ENCODE measurements at places on chromosomes 4 and X.

- H3K4me3 ChIP-seq: no peak overlapping the region
These were observed 688.4 kb downstream of the CCSER1 start for GRCh38 chr4:90815569-90815968.

DNA sequence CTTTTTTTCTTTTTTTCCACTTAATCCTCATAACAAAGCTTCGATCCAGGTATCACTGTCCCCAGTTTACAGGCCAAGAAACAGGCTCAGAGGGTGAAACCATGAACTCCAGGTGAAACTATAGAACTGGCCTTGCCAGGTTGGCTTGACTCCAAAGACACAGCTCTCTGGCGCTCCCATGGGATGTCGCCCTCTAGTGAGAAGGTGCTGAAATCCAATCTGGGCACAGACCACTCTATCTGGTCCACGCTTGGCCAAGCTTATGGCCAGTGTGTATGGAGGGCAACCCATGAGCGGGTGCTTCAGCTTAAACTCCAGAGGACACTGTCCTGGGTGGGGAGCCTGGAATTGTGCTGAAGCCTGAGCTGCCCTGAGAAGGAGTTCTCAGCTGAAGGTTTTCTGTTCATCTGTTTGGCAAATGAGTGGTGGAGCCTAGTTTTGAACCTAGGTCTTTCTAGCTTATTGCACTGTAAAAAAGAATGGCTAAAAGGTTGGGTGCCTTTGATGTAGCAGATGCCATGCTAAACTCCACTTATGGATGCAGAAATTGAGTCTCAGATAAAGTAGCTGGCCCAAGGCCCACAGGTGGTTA lies 70.5 kb downstream of the SEL1L3 start:
- H3K27ac ChIP-seq: peak overlapping the region; percentile 59
- no peak overlapping the region for H3K4me3 ChIP-seq
- H3K4me1 ChIP-seq: peaks cover 10% of the 10 kb centered on the region

GRCh38 chrX:20654596-20655106 lies 387.9 kb upstream of the RPS6KA3 start:
- H3K36me3 ChIP-seq: no peaks in the 10 kb centered on the region
- H3K4me1 ChIP-seq: no peaks in the 10 kb centered on the region
- no peak overlapping the region for H3K4me3 ChIP-seq
- no peak for DNase-seq
- no peaks in the 10 kb centered on the region for H3K27me3 ChIP-seq

GRCh38 chr4:124092541-124092984 lies 620.0 kb downstream of the ANKRD50 start:
- H3K4me3 ChIP-seq: no peak overlapping the region
- H3K27ac ChIP-seq: no peak overlapping the region
- H3K4me1 ChIP-seq: no peaks in the 10 kb centered on the region
- no peak for DNase-seq
- no peaks in the 10 kb centered on the region for H3K27me3 ChIP-seq

DNA sequence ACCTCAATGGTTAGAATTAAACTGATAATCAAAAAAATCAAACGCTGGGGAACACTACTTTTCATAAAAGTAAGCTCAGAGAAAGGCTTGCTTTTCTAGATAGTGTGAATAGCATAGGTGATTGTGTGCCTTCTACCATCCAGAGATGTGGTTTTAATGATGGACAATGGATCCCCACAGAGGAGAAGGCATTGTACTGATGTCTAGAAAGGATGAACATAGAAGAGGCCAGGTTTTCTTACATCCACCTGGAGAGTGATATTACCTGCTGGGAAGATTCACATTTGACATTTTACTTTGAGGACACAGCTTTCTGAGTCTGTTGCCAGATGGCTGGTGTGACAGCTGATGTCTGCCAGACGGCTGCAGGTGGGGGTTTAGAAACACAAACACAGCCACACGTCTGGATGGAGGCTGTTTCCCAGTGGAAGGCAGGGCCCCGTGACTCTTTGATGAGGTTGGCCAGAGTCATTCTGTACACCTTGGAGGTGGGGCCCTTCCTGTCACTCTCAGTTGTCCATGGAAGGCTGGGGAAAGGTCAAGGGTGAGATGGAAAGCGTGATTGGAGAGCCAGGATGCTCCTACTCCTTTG lies 114.4 kb downstream of the PSAPL1 start:
- no peak for DNase-seq
- no peak overlapping the region for H3K27ac ChIP-seq
- H3K36me3 ChIP-seq: no peaks in the 10 kb centered on the region

- peaks cover 18% of the 10 kb centered on the region for H3K4me1 ChIP-seq
- peak overlapping the region; percentile 43 for H3K27ac ChIP-seq
- no peaks in the 10 kb centered on the region for H3K27me3 ChIP-seq
These were observed 96.1 kb downstream of the PHKA2 start for GRCh38 chrX:18887825-18888212.

GRCh38 chr4:89319756-89320155 lies 12.2 kb upstream of the GPRIN3 start:
- H3K36me3 ChIP-seq: no peaks in the 10 kb centered on the region
- peaks cover 49% of the 10 kb centered on the region for H3K4me1 ChIP-seq
- peaks cover 4% of the 10 kb centered on the region for H3K27me3 ChIP-seq
- no peak for DNase-seq
- no peak overlapping the region for H3K27ac ChIP-seq

GRCh38 chr4:7206911-7207567 lies 14.7 kb downstream of the SORCS2 start:
- no peaks in the 10 kb centered on the region for H3K36me3 ChIP-seq
- no peak for DNase-seq
- H3K27ac ChIP-seq: no peak overlapping the region
- no peaks in the 10 kb centered on the region for H3K4me1 ChIP-seq
- no peak overlapping the region for H3K4me3 ChIP-seq

- H3K27me3 ChIP-seq: peaks cover 8% of the 10 kb centered on the region
- no peak overlapping the region for H3K4me3 ChIP-seq
- no peak for DNase-seq
- no peak overlapping the region for H3K27ac ChIP-seq
- H3K4me1 ChIP-seq: no peaks in the 10 kb centered on the region
These were observed 46.7 kb downstream of the C4orf46 start for GRCh38 chr4:158624889-158625478.

GRCh38 chr4:40881096-40881495 lies 131.3 kb downstream of the NSUN7 start:
- no peak overlapping the region for H3K27ac ChIP-seq
- H3K36me3 ChIP-seq: no peaks in the 10 kb centered on the region
- DNase-seq: no peak
- H3K4me1 ChIP-seq: no peaks in the 10 kb centered on the region
- peaks cover 52% of the 10 kb centered on the region for H3K27me3 ChIP-seq

DNA sequence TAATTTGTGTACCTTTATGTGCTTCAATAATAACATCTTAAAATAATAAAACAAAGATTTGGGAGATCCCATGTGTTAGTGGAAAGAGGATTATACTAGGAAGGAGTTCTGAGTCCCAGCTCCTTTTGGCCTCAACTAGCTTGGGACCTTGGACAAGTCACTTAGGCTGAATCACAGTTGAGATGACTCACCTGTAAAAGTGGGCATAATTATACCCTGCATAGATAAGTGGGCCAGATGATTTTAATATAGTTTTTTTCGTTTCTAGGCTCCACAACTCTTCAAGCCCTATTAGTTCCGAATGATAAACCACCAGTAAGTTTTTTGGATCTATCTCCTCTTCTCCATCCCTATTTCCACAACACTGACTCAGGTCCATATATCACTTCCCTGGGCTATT lies 131.8 kb downstream of the ENOX2 start:
- H3K27ac ChIP-seq: no peak overlapping the region
- no peak for DNase-seq
- H3K4me3 ChIP-seq: no peak overlapping the region
- H3K36me3 ChIP-seq: peaks cover 5% of the 10 kb centered on the region

GRCh38 chrX:153684467-153685155 lies 3.1 kb upstream of the SLC6A8 start:
- H3K27ac ChIP-seq: no peak overlapping the region
- DNase-seq: no peak
- no peaks in the 10 kb centered on the region for H3K36me3 ChIP-seq
- H3K27me3 ChIP-seq: peaks cover 22% of the 10 kb centered on the region
- H3K4me1 ChIP-seq: peaks cover 11% of the 10 kb centered on the region

GRCh38 chrX:119698845-119699244 lies 5.9 kb upstream of the SEPTIN6 start:
- no peak overlapping the region for H3K27ac ChIP-seq
- DNase-seq: no peak
- no peak overlapping the region for H3K4me3 ChIP-seq
- H3K36me3 ChIP-seq: no peaks in the 10 kb centered on the region
- no peaks in the 10 kb centered on the region for H3K27me3 ChIP-seq

- H3K27ac ChIP-seq: peak overlapping the region; percentile 44
- H3K4me1 ChIP-seq: peaks cover 45% of the 10 kb centered on the region
- H3K36me3 ChIP-seq: no peaks in the 10 kb centered on the region
- H3K4me3 ChIP-seq: peak overlapping the region; percentile 88
These were observed 1.0 kb downstream of the FAT4 start for GRCh38 chr4:125315576-125316400.

DNA sequence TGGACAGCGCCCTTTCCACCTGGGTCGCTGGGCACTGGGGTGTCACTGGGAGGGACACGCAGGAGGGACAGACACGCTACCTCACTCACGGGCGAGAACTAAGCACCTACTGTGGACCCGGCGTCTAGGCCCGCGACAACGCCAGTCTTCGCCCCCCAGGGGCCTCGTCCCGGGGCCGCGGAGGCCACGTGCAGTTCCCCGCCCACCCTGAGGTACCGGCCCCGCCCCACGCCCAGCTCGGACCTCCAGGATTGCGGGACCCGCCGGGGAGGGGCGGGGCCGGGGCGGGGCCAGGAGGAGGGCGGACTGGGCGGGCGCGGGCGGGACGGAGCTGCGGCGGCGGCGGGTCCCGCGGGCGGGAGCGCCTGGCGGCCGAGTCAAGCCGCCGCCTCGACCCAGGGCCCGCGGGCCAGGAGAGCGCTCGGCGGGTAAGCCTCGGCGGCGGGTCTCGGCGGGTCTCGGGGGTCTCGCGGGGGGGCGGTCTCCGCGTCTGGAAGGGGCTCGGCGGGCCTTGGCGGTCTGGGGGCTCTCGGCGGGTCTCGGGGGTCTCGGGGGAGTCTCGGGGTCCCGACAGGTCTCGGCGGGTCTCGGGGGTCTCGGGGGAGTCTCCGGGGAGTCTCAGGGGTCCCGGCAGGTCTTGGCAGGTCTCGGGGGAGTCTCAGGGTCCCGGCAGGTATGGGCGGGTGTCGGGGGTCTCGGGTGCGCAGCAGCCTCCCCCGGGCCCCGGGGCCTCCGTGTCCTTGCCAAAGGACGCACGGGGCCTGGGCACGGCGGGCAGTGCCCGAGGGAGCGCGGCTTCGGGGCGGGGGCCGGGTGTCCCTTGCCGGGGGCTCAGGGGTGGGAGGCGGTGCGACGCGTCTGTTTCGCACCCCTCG lies at the start of gene SH3BP2:
Gene SH3BP2, plus strand, starts transcription at position 375 of the 875 bp plus-strand sequence. CDS start 27,533 bp downstream, outside the sequence.
- peaks cover 4% of the 10 kb centered on the region for H3K36me3 ChIP-seq
- no peak for DNase-seq
- H3K27ac ChIP-seq: peak within 1 kb of the TSS; percentile 87
- H3K4me1 ChIP-seq: peaks cover 93% of the 10 kb centered on the region
- H3K4me3 ChIP-seq: peak within 1 kb of the TSS; percentile 88

DNA sequence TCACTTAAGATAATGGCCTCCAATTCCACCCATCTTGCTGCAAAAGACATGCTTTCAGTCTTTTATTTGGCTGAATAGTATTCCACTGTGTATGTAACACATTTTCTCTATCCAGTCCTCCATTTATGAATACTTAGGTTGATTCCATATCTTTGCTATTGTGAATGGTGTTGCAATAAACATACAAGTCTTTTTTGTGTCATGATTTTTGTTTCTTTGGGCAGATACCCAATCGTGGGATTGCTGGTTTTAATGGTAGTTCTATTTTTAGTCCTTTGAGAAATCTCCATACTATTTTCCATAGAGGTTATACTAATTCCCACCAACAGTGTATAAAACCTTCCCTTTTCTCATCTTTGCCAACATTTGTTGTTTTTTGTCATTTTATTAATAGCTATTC lies 180.9 kb downstream of the SMIM20 start:
- H3K4me1 ChIP-seq: peaks cover 13% of the 10 kb centered on the region
- H3K36me3 ChIP-seq: peaks cover 7% of the 10 kb centered on the region
- DNase-seq: no peak
- H3K27ac ChIP-seq: peak overlapping the region; percentile 2
- H3K4me3 ChIP-seq: no peak overlapping the region

DNA sequence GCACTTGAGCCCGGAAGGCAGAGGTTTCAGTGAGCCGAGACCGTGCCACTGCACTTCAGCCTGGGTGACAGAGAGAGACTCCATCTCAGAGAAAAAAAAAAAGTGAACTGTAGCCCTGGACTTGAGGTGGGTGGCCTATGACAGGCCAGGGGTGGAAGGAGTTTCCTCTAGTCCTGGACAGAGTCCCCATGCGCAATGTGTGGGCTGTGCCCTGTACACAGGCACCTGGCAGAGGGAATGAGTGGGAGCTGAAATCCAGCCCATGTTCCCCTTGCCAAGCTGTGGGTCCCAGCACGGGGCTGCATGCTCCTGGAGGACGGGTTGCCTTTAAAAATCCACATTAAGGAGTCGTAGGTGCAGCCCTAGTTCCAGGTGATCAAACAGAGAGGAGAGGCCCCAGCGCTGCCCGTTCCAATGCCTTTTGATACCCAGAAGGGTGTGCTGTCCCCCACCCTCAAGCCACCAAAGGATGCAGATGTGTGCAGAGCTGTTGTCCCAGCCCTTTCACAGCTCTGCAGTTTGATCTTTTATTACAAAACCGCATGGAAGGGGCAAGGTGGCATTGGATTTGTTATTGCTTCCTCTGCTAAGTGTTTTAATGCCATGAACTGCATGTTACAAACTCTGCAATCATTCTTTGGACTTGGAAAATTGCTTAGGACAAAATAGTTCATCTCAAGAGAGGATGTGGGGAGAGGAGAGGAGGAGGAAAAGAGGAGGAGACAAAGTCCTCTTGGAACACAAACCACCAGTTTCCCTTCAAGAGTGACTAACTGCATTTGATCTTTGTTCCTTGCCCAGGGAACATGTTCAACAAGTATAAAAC lies 38.0 kb upstream of the PDK3 start:
- H3K4me1 ChIP-seq: no peaks in the 10 kb centered on the region
- H3K27me3 ChIP-seq: peaks cover under 1% of the 10 kb centered on the region
- no peak for DNase-seq
- H3K36me3 ChIP-seq: no peaks in the 10 kb centered on the region
- no peak overlapping the region for H3K27ac ChIP-seq

- H3K27ac ChIP-seq: no peak overlapping the region
- no peaks in the 10 kb centered on the region for H3K36me3 ChIP-seq
- no peak overlapping the region for H3K4me3 ChIP-seq
- no peaks in the 10 kb centered on the region for H3K4me1 ChIP-seq
- no peak for DNase-seq
- H3K27me3 ChIP-seq: peaks cover 14% of the 10 kb centered on the region
These were observed 181.0 kb downstream of the DCTD start for GRCh38 chr4:182736207-182736606.

- H3K27me3 ChIP-seq: peaks cover 41% of the 10 kb centered on the region
- H3K36me3 ChIP-seq: no peaks in the 10 kb centered on the region
- no peak overlapping the region for H3K4me3 ChIP-seq
These were observed 100.0 kb downstream of the ADRA2C start for GRCh38 chr4:3865986-3866812.
